ENCODE measurements at places on chromosomes 3 and 15. TPM values are rescaled to one million over a fixed set of nuclear protein-coding genes. Genes with fewer than 3 reads are reported as not detected.

The SMARCC1 gene
- total RNA-seq: 29.6 TPM

The IQCF5 gene
- not detected for total RNA-seq

The TGM4 gene
- total RNA-seq: not detected

The GOLGA8T gene
- total RNA-seq: under 0.01 TPM

The ASB14 gene
- not detected for total RNA-seq

The CHRM5 gene
- total RNA-seq: not detected

The HTR3C gene
- total RNA-seq: not detected

The REC114 gene
- total RNA-seq: not detected

The SKOR1 gene
- total RNA-seq: not detected

The ABI3BP gene
- 54.3 TPM for total RNA-seq

The GPR15 gene
- total RNA-seq: not detected

The TM4SF1 gene
- 1,177 TPM for total RNA-seq

The STARD5 gene
- 1.1 TPM for total RNA-seq

The GP9 gene
- total RNA-seq: 0.32 TPM

The FAM81A gene
- under 0.01 TPM for total RNA-seq

The IQCF2 gene
- not detected for total RNA-seq

The TPRG1 gene
- under 0.01 TPM for total RNA-seq

The RBP2 gene
- total RNA-seq: not detected

The PAK6 gene
- not detected for total RNA-seq

The MUC4 gene
- under 0.01 TPM for total RNA-seq

The CCDC39 gene
- not detected for total RNA-seq

The MESP2 gene
- 0.15 TPM for total RNA-seq

The PAQR5 gene
- under 0.01 TPM for total RNA-seq

The ITIH3 gene
- total RNA-seq: not detected

The GRM2 gene
- total RNA-seq: not detected

The TYRO3 gene
- total RNA-seq: 6.2 TPM

The GOLGA8O gene
- not detected for total RNA-seq

The RTP3 gene
- not detected for total RNA-seq

The ZNF774 gene
- 0.97 TPM for total RNA-seq

The CSTA gene
- total RNA-seq: not detected

The GOLGA6L7 gene
- not detected for total RNA-seq

The KBTBD8 gene
- 4.5 TPM for total RNA-seq

The CELSR3 gene
- total RNA-seq: 0.15 TPM

The MBD4 gene
- 22.6 TPM for total RNA-seq

The SAMMSON gene
- total RNA-seq: not detected

The PRSS50 gene
- total RNA-seq: not detected

The TNFAIP8L3 gene
- total RNA-seq: 10.2 TPM

The MORC1 gene
- not detected for total RNA-seq

The CYP1A2 gene
- not detected for total RNA-seq

The FSD2 gene
- not detected for total RNA-seq

The SIAH2 gene
- 18.7 TPM for total RNA-seq

The ZNF502 gene
- 3.6 TPM for total RNA-seq

The ZPLD1 gene
- not detected for total RNA-seq

The XCR1 gene
- total RNA-seq: not detected

The C2CD4A gene
- total RNA-seq: 4.2 TPM

The PLXND1 gene
- total RNA-seq: 148 TPM

The MAP1A gene
- total RNA-seq: 0.65 TPM

The KLHL6 gene
- total RNA-seq: 18.2 TPM

The CACNA2D2 gene
- total RNA-seq: not detected

The NEK11 gene
- total RNA-seq: 4.0 TPM
